ENCODE measurements at places on chromosomes 1 and 21.

DNA sequence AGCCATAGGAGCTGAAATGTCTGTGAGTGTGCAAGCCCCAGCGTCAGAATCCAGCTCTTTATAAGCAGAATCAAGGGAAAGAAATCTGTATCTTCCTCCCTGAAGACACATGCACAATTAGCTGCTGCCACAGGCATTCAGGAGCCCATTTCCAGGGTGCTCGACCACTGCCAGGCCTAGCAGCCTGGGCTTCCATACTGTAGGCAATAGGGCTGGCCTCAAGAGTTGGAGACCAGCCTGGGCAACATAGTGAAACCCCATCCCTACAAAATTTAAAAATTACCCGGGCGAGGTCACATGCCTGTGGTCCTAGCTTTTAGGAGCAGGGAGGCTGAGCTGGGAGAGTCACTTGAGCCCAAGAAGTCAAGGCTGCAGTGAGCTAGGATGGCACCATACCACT is 41.0 kb downstream of the NEK2 start:
- no peak for DNase-seq

DNA sequence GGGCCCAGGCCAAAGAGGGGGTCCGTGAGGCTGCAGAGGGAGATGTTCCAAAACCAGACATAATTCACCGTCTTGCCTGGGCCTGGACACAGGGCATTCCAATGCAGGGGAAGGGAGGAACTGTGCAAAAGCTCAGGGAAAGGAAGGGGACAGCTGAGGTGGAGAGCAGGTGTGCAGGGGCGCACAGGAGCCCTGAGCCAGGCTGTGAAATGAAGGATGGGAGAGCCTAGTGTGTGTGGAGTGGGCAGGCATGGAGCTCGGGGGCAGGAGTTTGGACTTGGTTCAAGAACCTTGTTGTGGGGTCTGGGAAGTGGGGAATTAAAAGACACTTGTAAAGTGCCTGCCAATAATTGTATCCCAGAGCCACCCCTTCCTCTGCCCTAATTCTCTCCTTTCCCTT is 2.3 kb downstream of the TNNI1 start:
- DNase-seq, result no peak

DNA sequence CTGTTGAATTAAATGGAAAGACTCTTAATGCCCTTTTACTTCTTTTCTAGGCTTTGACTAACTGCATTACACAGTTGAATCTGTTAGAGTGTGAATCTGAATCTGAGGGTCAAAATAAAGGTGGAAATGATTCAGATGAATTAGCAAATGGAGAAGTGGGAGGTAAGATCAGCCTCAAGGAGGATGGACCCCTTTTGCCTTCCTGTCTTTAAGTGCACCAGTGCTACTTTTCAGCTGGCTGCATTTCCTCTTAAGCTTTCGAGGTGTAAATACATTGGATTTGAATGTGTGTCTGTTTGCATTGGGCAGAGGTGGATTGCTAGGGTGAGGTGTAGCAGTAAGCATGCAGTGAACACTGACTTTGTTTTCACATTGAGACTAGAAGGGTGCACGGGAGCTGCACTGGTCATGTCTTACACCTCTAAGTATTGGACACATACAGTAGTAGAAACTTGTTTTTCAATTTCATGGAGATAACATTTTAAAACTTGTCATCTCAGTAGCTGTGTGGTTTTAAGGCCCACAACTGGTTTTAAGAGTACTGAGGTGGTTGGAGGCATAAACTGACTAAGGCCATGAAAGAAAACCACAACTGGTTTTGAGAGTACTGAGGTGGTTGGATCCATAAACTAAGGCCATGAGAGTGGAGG is 35.4 kb downstream of the MIA3 start:
- DNase-seq, result no peak

DNA sequence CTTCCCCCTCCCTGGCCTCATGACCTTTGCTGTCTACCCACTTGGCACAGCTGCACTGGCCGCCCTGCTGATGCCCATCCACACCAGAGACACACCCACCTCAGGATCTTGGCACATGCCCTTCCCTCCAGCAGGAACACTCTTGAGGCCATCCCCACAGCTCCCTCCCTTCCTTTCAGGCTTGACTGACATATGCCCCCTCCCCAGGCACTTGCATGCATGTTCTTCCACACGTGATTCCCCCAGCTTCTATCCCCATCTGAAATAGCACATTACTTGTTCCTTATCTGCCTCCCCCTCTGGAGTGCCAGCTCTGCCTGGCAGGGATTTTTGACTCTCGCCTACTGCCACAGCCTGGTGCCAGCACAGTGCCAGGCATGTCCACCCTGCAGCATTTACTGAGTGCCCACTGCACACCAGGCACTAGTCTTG is 98.5 kb upstream of the SLC25A33 start:
- DNase-seq, result no peak

GRCh38 chr1:201925981-201926645 is 20.2 kb downstream of the LMOD1 start:
- no peak for DNase-seq

GRCh38 chr1:205989786-205990185 is 13.4 kb downstream of the RAB7B start:
- DNase-seq, result no peak

DNA sequence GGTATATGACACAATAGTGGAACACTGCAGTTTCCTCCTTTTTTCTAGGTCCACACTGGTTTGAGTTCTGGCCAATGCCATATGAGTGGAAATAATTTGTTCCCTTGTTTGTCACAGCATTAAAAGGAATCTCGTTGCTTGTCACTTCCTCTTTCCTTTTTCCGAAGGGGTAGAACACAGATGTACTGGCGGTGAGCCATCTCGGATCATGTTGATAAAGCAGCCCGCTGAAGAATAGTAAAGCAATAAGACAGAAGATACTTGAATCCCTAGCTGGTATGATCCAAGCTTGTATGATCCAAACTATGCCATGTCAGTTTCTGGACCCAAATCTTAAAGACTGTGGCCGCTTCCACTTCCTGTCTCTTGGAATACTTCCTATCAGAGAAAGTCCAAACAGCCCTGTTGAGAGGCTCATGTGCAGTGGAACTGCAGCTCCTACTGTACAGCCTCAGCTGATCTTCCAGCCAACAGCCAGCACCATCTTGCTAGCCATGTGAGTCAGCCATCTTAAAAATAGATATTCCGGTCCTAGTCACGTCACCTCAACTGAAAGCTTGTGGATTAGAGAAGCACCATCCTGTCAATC is 40.3 kb downstream of the CFHR5 start:
- DNase-seq, result no peak

DNA sequence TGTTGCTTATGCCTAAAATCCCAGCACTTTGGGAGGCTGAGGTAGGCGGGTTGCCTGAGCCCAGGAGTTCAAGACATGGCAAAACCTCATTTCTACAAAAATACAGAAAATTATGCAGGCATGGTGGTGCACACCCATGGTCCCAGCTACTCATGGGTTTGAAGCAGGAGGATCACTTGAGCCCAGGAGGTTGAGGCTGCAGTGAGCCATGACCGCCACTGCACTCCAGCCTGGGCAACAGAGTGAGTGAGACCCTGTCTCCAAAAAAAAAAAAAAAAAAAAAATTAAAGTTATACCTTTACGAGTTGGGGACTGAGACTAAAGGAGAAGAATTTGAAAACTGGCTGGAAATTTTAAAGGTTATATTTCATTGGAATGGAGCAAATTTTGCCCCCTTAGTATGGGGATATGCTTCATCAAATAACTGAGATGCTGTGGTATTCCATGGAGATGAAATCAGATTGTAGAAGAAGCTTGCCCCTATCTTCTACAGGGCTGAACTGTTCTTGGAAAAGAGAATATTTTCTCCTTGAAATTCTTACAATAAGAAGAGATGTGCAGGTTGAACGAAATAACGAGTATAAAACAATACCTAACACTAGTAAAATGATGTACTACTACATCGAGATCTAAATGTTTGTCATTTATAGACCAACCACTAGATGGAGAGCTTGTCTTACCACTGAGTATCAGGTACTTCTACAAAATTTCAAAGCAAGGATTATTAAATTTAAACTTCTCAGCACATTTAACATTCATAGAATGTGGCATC is 34.9 kb upstream of the SCYL3 start:
- DNase-seq, result no peak

- no peak for DNase-seq
Observed at GRCh38 chr1:48767975-48768510, 8.6 kb downstream of the BEND5 start.

- no peak for DNase-seq
Observed at GRCh38 chr1:222525951-222526350, 22.0 kb downstream of the HHIPL2 start.

DNA sequence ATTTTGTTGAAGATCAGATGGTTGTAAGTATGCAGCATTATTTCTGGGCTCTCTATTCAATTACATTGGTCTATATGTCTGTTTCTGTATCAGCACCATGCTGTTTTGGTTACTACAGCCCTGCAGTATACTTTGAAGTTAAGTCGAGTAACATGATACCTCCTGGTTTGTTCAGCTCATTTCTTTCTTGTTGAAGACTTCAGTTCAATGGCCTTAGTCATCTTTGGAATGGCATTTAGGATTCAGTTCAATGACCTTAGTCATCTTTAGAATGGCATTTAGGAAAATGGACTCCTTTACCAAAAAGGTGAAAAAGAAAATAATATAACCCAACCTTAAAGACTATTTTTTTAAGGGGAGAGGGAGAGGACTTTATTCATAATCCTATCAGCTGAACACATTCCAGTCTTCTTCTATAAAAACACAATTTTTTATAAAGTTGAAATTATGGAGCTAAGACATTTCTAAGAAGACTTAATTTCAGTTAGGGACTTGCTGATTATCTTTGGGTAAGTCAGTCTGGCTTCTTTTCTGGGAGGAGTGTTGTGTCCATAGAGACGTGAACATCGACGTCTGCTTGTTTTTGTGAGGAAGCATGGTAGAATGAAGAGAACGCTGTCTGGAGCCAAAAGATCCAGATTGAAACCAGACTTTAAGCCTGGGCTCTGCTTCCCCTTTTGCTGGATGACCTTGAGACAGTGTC is 48.3 kb downstream of the DDR2 start:
- DNase-seq, result no peak

DNA sequence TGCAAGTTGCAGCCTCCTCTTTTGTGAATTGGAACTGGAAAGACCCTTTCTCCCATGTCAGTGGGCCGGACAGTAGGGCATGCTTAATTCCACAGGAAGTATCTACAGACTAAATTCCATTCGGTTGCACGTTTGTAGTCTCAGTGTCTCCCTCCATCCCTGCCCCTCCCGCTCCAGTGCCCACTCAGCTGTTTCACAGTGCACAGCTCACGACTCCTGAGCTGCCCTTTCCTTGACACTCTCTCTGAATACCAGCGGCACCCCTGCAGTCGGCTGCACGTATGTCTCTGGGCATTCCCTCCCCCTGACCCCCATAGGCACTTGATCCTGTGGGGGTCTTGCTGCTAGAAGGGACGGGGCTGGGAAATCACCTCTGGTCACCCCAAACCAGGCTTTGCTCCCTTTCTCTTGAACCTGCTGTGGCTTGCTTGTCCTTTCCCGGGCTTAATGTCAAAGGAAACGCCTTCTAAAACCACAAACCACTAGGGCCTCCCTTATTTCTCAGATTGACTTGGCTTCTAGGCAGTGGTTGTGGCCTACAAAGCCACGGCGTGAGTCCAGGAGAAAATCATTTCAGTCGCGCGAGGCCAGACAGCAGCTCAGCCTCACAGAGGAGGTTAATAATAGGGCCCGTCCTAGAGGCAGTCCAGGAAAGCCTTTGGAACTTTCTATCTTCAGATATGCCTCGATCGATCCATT is 365.3 kb upstream of the PROX1 start:
- DNase-seq, result no peak

DNA sequence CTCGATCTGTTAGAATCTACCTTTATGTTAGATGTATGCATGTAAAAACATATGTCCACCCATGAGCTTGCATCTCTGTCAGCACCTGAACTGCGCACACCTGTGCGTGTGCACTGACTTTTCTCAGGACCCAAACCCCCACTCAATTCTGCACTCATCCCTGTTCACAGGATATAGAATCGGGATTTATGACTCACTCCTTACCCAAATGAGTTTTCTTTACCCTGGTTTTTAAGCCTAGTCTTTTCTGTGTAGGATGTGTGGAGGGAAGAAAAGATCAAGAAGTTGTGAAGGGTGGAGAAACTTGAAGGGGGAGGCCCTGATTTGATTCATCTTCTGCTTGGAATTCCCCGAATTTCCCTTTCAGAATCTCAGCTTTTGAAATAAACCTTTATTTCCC is 2.4 kb downstream of the ACKR1 start:
- DNase-seq, result no peak

GRCh38 chr1:46812065-46812963 is 13.5 kb downstream of the CYP4B1 start:
- DNase-seq, result no peak

- DNase-seq, result no peak
Observed at GRCh38 chr1:163697137-163697536, 375.4 kb downstream of the NUF2 start.

GRCh38 chr1:2228157-2228594 is at the start of gene SKI:
TSS of gene SKI (plus strand) at chr1:2228319. CDS start at chr1:2228767, 448 bp downstream.
- DNase-seq, result no peak

GRCh38 chr1:183685112-183685713 is 32.1 kb upstream of the APOBEC4 start:
- DNase-seq, result no peak

- no peak for DNase-seq
Observed at GRCh38 chr1:241857131-241857530, 9.1 kb downstream of the EXO1 start.

GRCh38 chr1:185819798-185820197 is 85.6 kb downstream of the HMCN1 start:
- no peak for DNase-seq

DNA sequence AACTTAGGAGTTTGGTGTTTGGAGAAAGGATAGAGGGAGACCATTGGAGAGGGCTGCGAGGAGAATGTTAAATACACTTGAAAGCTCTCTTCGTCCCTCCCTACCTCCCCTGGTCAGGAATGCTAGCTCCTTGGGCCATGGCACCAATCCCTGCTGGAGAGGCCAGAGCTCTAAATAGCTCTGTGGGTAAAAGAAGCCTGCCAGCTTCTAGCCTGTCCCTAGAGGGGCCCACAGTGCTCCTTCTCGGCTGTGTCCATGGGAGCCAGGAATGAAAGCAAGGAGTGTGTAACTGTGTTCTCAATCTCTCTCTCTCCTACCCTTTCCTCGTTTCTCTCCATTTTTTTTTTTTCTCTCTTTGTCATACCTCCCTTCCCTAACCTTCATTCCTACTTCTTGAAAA is at the start of gene CCDC190:
TSS of gene CCDC190 (minus strand) at position 75 of the 400 bp plus-strand sequence. CDS start 1,529 bp downstream, outside the sequence.
- DNase-seq, result no peak

- no peak for DNase-seq
Observed at GRCh38 chr1:7509598-7509997, 261.5 kb upstream of the VAMP3 start.

Measured in activated gamma-delta T cell (primary cell).